Activated CD8-positive, alpha-beta memory T cell treated with anti-CD3 and anti-CD28 coated beads for 24 hours (primary cell): ENCODE measurements at places on chromosomes 11 and 22.
A peak's percentile ranks its signal among the peaks of the same experiment; 100 is the strongest.

- DNase-seq: no peak
Observed at GRCh38 chr11:3124821-3125220, 40.3 kb downstream of the OSBPL5 start.

DNA sequence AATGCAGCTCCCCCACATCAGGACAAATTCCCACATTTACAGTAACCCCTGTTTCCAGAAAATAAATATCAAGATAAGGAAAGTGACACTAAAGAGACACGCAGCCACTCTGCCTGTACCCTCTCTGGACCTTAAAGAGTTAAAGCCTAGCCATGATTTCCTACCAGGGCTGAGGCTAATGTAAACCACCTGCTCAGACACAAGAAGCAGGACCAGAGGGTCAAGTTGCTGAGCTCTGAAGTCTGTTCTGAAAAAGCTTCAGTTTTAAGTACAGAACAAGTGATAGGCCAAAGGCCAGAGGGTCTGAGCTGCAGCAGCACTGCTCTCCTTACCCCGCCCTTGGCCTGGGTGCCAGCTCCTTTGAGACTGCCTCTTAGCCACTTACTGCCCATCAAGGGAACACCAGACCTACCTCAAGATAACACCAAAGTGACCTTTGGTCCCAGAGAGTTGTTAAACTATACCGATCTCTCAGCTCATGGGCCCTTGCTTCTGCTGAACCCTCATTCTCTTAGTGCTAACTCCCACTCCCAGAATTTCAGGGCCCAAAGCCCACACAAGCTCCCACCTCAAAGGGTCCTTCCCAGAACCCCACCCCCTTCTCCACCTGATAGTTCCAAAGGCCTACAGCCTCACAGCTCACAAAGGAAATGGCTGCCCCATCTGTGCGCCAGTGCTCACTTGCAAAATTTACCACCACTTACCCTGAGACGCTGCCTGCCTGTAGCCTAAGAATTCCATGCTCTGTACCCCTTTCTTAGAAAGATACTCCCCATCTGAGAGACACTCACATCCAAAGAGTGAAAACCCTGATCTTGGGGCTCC lies 40.5 kb downstream of the IL18BP start:
- DNase-seq: no peak

DNA sequence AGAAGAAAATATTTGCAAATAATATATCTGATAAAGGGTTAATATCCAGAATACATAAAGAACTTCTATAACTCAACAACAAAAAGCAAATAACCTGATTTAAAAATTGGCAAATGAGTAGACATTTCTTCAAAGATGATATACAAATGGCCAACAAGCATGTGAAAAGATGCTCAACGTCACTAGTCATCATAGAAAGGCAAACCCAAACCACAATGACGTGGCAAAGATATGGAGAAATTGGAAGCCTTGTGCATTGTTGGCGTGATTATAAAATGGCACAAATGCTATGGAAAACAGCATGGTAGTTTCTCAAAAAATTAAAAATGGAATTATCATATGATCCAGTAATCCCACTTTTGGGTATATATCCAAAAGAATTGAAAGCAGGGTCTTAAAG lies 466.3 kb downstream of the TBC1D22A start:
- no peak for DNase-seq

DNA sequence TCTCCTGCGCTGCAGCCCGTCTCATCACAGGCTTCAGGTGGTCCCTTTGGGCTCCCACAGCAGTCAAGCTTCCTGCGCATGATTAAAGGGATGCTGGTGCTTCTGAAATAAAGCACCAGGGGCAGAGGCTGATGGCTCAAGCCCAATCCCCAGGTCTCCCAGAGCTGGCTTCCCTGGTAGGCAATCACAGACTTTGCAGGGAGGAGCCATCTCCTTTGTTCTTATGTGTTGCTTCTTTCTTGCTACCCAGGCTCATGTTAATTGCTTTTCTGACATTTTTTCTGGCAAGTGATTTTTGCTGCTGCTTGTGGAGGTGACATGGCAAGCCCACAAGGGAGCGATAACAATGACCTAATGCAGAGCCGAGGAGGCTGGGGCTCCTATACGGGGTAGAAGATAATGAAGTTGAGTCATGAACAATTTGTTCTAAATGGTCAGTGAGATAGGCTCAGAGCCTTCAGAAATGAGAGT lies 25.2 kb upstream of the PLET1 start:
- DNase-seq: no peak

- no peak for DNase-seq
Observed at GRCh38 chr11:83097429-83098075, 25.9 kb upstream of the RAB30 start.

- DNase-seq: peak; percentile 42
Observed at GRCh38 chr11:2583605-2583958, 116.2 kb downstream of the KCNQ1OT1 start.

- no peak for DNase-seq
Observed at GRCh38 chr11:131612533-131612932, 242.1 kb downstream of the NTM start.

GRCh38 chr11:114158886-114159285 lies 99.4 kb downstream of the ZBTB16 start:
- no peak for DNase-seq

- DNase-seq: peak; percentile 88
Observed at GRCh38 chr22:37282385-37282677, at the start of gene CYTH4. Gene CYTH4 (plus strand): TSS chr22:37282508. CDS start chr22:37282570, 62 bp downstream.
